ENCODE measurements at places on chromosomes 12 and 14. TPM values are rescaled to one million over a fixed set of nuclear protein-coding genes. Genes with fewer than 3 reads are reported as not detected.

Gene MMAB
- total RNA-seq: 56.7 TPM

Gene PRKD1
- not detected for total RNA-seq

Gene SDR9C7
- not detected for total RNA-seq

DNA sequence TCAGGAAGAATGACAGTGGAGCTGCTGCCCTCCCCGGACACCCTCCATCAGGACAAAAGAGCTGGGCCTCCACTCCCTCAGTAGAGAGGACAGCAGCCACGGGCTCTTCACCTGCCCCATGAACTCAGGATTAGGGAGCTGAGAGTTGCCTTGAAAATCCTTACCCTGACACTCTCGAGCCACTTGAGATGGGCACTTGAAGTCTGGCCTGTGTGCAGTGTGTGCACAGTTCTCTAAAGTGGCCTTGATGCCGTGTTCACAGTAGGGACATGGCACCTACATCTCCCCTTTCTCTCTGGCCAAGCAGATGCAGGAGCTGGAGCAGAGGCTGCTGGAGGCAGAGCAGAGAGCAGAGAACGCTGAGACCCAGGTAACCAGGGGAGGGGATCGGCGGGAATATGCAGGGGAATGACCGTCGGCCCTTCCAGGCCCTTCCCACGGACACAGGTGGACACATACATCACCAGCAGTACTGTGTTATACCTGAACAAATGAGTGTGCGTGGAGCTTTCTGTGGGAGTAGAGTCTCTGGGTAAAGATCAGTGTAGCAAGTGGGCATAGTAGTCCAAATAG is 22.5 kb downstream of the PLEKHH1 start:
- no peak for DNase-seq

DNA sequence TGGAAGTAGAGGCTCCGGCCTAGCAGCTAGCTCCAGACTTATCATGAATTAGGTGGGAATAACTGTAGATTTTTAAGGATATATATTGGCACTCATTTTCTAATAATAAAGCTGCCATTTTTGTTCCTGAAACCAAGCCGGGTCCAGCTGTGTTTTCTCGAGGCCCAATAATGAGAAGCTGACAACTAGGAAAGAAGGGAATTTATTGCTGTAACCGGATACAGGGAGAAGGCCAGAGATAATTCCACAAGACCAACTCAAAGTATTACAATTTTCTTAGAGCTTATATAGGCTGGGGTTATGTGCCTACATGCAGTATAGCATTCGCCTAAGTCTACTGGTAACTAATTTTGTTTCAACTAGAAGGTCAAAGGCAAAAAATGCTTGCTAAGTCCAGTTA is 122.3 kb upstream of the FBXO33 start:
- DNase-seq: no peak

GRCh38 chr14:91103116-91103515 is 10.8 kb upstream of the DGLUCY start:
- no peak for DNase-seq

- DNase-seq: no peak
Observed at GRCh38 chr12:123063535-123063934, 83.1 kb downstream of the ARL6IP4 start.

DNA sequence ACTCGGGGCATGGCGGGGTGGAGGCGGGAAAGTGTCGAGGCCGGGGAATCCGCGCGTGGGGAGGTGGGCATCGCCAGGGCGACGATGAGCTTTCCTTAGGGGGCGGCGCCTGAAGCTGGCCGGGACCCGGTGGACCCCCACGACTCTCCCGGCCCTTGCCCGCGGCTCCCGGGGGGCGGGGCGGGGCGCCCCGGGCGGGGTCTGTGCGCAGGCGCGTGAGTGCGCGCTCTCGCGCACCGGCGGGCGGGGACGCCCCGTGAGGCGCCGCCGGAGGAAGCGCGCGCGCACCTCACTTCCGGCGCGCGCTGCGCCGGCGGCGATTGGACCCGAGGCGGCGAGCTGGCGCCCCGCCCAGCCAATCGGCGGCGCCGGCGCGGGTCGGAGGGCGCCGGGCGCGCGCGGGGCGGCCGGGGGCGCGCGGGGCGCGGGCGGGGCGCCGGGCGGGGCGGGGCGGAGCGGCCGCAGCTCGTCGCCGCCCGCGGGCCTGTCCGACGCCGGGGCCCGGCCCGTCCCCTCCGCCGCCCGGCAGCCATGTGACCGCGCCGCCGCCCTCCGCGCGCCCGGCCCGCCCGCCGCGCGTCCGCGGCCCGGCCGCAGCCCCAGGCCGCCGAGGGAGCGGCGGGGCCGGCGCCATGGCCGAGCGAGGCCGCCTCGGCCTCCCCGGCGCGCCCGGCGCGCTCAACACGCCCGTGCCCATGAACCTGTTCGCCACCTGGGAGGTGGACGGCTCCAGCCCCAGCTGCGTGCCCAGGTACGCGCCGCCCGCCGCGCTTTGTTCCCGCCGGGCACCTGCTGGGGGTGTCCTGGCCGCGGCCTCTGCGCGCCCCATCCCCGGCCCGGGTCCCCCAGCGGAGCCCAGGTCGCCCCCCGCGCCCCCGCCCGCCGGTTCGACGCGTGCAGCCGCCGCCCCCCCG is at the start of gene PACS2:
PACS2 (plus strand) TSS at position 462 of the 914 bp plus-strand sequence; CDS start at position 633, 171 bp downstream.
- DNase-seq: peak; percentile 73

DNA sequence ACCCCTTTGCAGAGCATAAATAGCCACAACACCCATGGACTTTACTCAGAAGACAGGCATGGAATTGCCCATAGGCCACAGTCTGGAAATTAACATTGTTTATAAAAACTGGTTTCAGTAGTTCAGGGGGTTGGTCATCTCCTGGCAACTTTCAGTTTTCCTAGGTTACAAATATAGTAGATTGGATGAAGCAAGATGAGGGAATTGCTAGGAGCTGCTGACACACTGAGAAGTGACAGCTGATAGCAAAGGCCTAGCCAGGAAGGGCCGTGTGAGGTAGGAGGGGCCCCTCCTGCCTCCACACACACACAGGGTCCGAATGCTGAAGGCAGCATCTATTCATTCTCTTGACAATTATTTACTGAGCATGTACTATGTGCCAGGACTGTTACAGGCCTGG is 8.3 kb downstream of the GALNT16 start:
- DNase-seq: no peak
